ENCODE measurements at places on chromosomes 2 and 18.
A peak's percentile ranks its signal among the peaks of the same experiment; 100 is the strongest.

DNA sequence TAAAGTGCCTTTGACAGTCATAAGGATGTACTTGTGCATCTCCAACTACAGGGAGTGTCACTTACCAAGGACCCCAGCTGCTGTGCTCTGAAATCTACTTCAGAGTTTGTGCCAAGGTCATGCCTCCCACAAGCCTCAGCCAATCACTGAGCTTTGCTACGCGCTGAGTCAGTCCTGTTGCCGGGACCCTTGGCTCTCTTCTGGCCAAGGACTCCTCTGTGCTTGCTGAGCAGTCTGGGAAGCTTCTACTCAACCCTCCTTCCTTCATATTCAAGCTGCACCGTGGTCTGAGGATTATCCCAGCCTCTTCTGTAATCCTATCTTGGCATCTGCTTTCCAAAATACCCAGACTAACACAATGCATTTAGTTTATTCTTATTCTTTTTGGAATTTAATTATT, 398.9 kb upstream of the FANCL start:
- no peaks in the 10 kb centered on the region for H3K27me3 ChIP-seq
- H3K4me3 ChIP-seq, result no peak overlapping the region
- DNase-seq, result no peak

DNA sequence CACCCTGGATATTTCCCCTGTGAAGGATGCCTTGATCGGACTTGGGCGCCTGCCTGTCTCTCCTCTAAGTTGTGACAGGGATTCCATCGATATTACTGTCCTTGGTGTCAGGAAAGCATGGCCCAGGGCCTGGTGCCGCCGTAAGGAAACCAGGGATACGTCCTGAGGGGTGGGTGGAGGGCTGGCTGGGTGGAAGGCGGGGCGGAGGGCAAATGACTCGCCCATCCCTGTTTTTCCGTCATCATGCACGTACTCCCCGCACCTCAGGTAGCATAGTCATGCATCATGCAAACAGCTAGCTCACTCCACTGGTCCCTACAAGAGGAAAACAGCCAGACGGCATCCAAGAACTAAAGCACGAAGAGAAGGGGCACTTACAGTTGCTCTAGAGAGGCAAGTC, 57.1 kb downstream of the PXDN start:
- no peaks in the 10 kb centered on the region for H3K36me3 ChIP-seq
- DNase-seq, result no peak
- no peak overlapping the region for H3K27ac ChIP-seq
- H3K4me1 ChIP-seq, result no peaks in the 10 kb centered on the region
- no peak overlapping the region for H3K4me3 ChIP-seq

- H3K27ac ChIP-seq, result no peak within 1 kb of the TSS
- H3K36me3 ChIP-seq, result peaks cover 11% of the 10 kb centered on the region
- peaks cover 3% of the 10 kb centered on the region for H3K27me3 ChIP-seq
- peak within 1 kb of the TSS; percentile 76 for H3K4me3 ChIP-seq
- peaks cover 15% of the 10 kb centered on the region for H3K4me1 ChIP-seq
Observed at GRCh38 chr2:200585730-200586643, at the start of gene AOX1. Gene AOX1, plus strand, starts transcription at chr2:200586014. Its CDS starts 95 bp downstream, at chr2:200586109.

GRCh38 chr18:44229693-44230108, 451.0 kb upstream of the SETBP1 start:
- H3K27ac ChIP-seq, result no peak overlapping the region
- H3K4me1 ChIP-seq, result no peaks in the 10 kb centered on the region
- H3K27me3 ChIP-seq, result no peaks in the 10 kb centered on the region
- no peak for DNase-seq
- no peak overlapping the region for H3K4me3 ChIP-seq

GRCh38 chr2:238498188-238498587, 71.5 kb downstream of the ASB1 start:
- H3K27me3 ChIP-seq, result peaks cover 3% of the 10 kb centered on the region
- H3K36me3 ChIP-seq, result no peaks in the 10 kb centered on the region
- no peak overlapping the region for H3K27ac ChIP-seq
- H3K4me3 ChIP-seq, result no peak overlapping the region

- peak overlapping the region; percentile 52 for H3K27ac ChIP-seq
- peaks cover 10% of the 10 kb centered on the region for H3K4me1 ChIP-seq
- DNase-seq, result no peak
- H3K4me3 ChIP-seq, result no peak overlapping the region
Observed at GRCh38 chr2:174561972-174562370, 35.6 kb downstream of the WIPF1 start.

DNA sequence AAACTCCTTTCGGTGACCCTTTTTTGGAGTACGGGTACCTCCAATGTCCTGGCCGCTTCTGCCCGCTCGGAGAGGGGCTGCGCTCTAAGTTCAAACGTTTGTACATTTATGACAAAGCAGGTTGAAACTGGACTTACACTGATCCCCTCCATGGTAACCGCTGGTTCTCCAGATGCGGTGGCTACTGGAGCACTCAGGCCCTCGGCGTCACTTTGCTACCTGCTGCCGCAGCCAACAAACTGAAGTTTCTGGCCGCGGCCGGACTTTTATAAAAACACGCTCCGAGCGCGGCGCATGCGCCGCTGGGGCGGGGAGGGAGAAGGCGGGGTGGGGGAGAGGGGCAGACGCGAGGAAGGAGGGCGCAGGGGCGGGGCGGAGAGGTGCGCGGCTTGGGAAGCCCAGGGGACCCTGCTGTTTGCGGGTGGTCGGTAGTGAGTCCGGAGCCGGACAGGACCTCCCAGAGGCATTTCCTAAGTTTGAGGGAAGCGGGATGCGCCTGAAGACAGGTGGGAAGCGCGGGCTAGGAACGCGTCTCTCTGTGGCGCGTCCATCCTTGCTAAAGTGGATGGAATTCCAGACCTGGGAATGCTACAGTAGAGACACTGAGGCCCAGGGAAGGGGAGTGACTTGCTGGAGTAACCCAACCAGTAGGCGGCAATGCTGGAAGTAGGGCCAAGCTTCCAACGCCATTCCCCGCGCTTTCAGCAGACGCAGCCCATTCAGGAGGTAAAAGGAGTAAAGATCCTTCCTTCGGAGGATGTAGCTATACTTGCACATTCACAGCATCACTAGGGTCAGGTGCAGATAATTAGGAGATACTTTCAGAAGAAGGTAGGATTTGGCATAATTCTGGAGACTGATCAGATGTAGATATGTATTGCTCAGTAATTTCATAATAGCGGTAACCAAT, at the start of gene CXCR4:
CXCR4 (minus strand) TSS at position 241 of the 910 bp plus-strand sequence; CDS start at position 152, 89 bp downstream.
- DNase-seq, result peak; percentile 85
- peak within 1 kb of the TSS; percentile 97 for H3K4me3 ChIP-seq
- peaks cover 31% of the 10 kb centered on the region for H3K27me3 ChIP-seq
- peak within 1 kb of the TSS; percentile 98 for H3K27ac ChIP-seq
- peaks cover 73% of the 10 kb centered on the region for H3K4me1 ChIP-seq
- peaks cover 28% of the 10 kb centered on the region for H3K36me3 ChIP-seq

DNA sequence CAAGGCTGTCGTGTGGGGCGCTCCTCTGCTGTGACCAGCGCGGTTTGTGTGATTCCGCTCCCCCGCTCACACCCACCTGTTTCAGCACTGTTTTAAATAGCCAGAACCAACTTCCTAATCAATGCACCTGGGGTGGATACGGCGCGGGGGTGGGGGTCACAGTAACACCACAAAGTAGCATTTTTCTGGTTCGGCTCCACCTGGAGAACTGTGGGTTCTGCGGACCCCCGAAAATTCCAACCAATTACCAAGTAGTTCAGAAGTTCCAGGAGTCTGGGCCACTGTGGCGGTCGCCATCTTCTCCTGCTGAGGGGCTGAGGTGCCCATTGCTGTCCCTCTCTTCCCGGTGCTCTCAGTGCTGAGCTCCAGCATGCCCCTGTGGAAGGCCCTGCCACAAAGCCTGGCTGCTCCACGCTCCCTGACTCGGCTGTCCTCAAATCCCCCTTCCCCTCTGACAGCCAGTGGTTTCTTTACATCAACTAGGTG, 79.4 kb downstream of the GFPT1 start:
- H3K27ac ChIP-seq, result no peak overlapping the region
- no peaks in the 10 kb centered on the region for H3K36me3 ChIP-seq
- no peak for DNase-seq
- peak overlapping the region; percentile 59 for H3K4me3 ChIP-seq
- peaks cover 37% of the 10 kb centered on the region for H3K27me3 ChIP-seq

DNA sequence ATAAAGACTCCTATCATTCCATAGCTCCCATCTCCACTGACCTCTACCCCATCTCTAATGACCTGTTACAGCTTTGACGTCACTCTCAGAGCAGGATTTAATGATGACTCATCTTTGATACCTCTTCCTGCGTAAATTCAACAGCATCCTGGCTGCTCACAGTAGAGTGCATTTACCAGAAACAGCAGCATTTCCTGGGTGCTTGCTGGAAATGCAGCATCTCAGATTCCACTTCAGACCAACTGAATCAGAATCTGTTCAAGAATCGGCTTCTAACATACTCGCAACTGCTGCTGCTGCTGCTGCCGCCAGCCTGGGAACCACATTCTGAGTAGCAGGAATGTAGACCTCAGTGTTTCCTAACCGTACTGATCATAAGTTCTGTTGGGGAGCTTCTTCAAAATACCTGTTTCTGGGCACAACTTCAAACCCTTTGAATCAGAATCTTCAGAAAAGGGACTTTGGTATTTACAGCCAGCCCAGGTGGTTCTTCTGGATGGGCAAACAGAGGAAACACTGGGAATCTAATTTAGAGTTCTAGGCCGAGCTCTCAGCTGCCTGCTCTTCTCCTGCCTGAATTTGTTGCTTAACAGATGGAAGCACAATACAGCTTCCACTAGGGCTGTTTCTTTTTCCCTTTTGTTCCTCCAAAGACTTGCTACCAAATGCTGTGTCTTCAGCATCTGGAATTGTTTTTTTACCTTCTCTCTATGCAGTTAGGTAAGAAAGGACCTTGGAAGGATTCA, 241.4 kb downstream of the NCKAP5 start:
- no peak overlapping the region for H3K4me3 ChIP-seq
- DNase-seq, result peak; percentile 2
- no peaks in the 10 kb centered on the region for H3K36me3 ChIP-seq
- no peak overlapping the region for H3K27ac ChIP-seq
- peaks cover 7% of the 10 kb centered on the region for H3K4me1 ChIP-seq

DNA sequence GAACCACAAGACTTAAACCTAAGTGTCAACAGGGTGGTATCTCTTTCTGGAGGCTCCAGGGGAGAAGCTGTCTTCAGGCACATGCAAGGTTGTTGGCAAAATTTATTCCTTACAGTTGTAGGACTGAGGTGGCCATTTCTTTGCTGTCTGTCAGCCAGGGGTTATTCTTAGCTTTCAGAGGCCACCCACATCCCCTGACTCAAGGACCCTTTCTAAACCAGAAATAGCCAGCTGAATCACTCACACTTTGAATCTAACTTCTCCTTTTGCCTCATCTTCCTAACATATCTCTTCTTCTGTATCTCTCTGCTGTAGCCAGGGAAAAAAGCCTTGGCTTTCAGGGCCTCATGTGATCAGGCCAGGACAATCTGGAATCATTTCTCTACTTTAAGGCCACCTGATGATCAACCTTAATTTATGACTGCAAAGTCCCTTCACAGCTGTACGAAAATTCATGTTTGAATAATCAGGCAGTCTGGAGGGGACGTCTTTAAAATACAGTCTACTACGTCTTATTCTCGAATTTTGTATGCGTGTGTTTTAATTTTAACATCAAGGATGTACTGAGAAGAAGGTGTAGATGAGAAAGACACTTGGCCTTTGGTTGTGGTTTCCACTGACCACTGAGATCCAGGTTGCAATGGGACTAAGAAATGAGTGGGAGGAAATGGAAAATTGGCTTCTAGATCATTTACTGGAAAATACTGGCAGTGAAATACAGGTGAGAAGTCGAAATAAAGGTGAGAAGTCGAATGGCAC, 90.4 kb downstream of the DOCK10 start:
- H3K36me3 ChIP-seq, result peaks cover 30% of the 10 kb centered on the region
- H3K4me3 ChIP-seq, result peak overlapping the region; percentile 45
- no peaks in the 10 kb centered on the region for H3K27me3 ChIP-seq
- H3K27ac ChIP-seq, result peak overlapping the region; percentile 87
- peaks cover 92% of the 10 kb centered on the region for H3K4me1 ChIP-seq
- DNase-seq, result no peak

- H3K4me3 ChIP-seq, result no peak overlapping the region
- no peak overlapping the region for H3K27ac ChIP-seq
- DNase-seq, result no peak
- H3K36me3 ChIP-seq, result no peaks in the 10 kb centered on the region
Observed at GRCh38 chr2:3940661-3941060, 237.3 kb downstream of the DCDC2C start.

DNA sequence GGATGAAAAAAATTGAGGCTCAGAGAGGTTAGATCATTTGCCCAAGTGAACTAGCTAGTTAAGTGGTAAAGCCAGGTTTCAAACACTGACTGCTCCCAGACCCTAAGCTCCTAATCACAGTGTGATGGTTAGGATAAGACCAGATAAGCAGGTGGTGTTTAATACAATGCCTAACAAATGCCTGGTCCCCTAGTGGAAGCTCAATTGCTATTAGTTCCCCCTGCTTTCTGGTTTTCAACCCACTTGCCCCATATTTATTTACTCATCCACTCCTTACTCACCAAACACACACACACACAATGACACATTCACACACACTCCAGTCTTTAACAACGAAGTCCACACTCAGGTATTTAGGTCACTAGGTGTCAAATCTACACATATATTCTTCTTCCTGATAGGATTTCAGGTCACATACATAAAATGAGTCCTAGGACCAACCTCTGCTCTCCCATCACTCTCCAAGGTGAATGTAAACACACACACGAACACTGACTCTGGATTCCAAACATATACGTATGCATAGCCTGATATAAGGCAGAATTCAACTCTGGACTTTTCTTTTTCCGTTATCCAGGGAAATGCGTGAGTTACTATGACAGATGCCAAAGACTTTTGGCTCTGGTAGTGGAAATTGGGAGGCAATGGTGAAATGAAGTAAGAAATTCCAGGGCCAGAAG, 73.6 kb upstream of the TSPYL6 start:
- DNase-seq, result no peak
- H3K27ac ChIP-seq, result no peak overlapping the region
- peaks cover 19% of the 10 kb centered on the region for H3K27me3 ChIP-seq

DNA sequence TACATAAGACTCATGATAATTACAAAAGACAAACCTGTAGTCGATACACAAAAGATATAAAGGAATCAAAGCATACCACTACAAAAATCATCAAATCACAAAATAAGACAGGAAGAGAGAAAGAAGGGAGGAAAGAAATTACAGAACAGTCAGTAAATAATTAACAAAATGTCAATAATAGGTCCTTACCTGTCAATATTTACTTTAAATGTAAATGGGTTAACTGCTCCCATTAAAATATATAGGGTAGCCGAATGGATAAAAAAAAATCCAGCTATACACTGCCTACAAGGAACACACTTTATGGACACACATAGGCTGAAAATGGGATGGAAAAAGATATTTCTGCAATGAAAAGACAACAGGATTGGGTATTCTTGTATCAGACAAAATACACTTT, 163.7 kb downstream of the PIEZO2 start:
- H3K4me3 ChIP-seq, result no peak overlapping the region
- H3K27ac ChIP-seq, result no peak overlapping the region
- no peaks in the 10 kb centered on the region for H3K36me3 ChIP-seq
- no peak for DNase-seq
- no peaks in the 10 kb centered on the region for H3K27me3 ChIP-seq
- H3K4me1 ChIP-seq, result no peaks in the 10 kb centered on the region

- DNase-seq, result no peak
- no peak overlapping the region for H3K27ac ChIP-seq
- no peaks in the 10 kb centered on the region for H3K36me3 ChIP-seq
Observed at GRCh38 chr18:77765468-77765867, 515.8 kb downstream of the GALR1 start.

GRCh38 chr2:68319398-68320117, at the start of gene CNRIP1:
Gene CNRIP1, minus strand, starts transcription at chr2:68319949. Its CDS starts 549 bp downstream, at chr2:68319400.
- no peaks in the 10 kb centered on the region for H3K36me3 ChIP-seq
- peak within 1 kb of the TSS; percentile 19 for H3K4me3 ChIP-seq
- no peak for DNase-seq
- peaks cover 69% of the 10 kb centered on the region for H3K27me3 ChIP-seq
